Activated CD4-positive, alpha-beta T cell treated with anti-CD3 and anti-CD28 coated beads, Interleukin-2, amount 10 ng/mL, durations not matched to agents 24 days and 14 days (primary cell): ENCODE measurements at places on chromosomes 12 and 14. TPM values are rescaled to one million over a fixed set of nuclear protein-coding genes. Genes with fewer than 3 reads are reported as not detected.

DNA sequence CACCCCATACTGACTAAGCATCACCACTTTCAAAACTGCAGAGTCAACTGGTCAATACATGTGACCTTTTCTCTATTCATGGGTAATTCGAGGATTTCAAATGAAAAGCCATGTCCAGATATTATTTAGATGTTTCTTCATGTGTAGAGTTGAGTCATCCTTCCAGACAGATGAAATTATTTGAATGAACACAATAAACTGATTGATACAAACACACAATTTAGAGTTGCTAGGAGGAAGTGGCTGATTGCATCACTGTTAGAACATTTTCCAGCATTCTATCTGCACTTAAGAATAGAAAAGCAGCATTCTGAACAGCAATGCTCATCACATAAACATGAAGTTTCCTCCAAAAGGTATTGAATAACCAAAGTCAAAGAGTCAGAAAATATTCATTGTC lies 273.5 kb upstream of the SOX5 start:
- H3K27ac ChIP-seq = no peak overlapping the region
- no peaks in the 10 kb centered on the region for H3K36me3 ChIP-seq
- no peaks in the 10 kb centered on the region for H3K4me1 ChIP-seq
- H3K4me3 ChIP-seq = no peak overlapping the region

DNA sequence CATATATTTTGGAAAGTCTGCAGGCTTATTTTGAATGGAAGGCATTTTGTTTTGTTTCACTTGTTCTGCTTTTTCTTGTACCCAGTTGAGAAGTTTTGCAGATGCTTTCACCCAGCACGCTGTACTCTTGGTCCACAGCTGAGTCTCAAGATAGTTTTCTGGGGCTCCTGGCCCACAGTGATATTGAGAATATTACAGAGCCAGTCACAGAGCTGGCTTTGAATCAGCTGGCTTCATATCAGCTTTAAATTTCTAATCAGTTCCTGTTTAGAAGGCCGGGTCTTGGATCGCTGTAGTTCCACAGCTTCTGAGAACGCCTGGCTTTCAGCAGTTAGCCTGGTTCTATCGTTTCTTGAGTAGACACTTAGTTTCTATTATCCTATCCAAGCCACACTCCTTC lies 32.5 kb upstream of the PARP11 start:
- peak overlapping the region; percentile 0 for H3K27ac ChIP-seq
- H3K36me3 ChIP-seq = peaks cover 6% of the 10 kb centered on the region
- DNase-seq = no peak
- peaks cover 32% of the 10 kb centered on the region for H3K4me1 ChIP-seq
- H3K27me3 ChIP-seq = no peaks in the 10 kb centered on the region
- H3K4me3 ChIP-seq = peak overlapping the region; percentile 69

DNA sequence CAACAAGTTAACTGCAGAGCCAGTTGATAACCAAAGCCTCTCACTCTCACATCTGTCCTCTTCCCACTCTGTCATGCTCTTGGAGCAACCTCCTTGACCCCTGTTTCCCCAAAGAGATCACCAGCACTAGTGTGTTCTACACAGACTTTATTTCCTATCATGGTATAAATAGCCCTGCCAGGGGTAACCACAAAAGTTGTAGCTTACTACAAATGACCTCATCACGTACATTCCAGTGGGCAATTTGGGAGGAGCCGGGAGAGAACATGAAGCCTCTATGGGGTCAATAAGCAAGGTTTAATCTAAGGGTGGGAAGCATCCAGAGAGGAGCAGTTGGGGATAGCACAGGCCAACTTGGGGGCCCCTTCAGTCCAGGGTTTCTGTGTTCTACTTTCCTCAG lies 186.5 kb downstream of the KCNA5 start:
- DNase-seq = no peak
- no peak overlapping the region for H3K27ac ChIP-seq
- H3K4me1 ChIP-seq = no peaks in the 10 kb centered on the region
- no peaks in the 10 kb centered on the region for H3K36me3 ChIP-seq

GRCh38 chr12:19003987-19004619 lies 125.4 kb upstream of the PLEKHA5 start:
- H3K27me3 ChIP-seq = no peaks in the 10 kb centered on the region
- H3K4me1 ChIP-seq = no peaks in the 10 kb centered on the region
- no peaks in the 10 kb centered on the region for H3K36me3 ChIP-seq
- H3K4me3 ChIP-seq = no peak overlapping the region
- DNase-seq = no peak

DNA sequence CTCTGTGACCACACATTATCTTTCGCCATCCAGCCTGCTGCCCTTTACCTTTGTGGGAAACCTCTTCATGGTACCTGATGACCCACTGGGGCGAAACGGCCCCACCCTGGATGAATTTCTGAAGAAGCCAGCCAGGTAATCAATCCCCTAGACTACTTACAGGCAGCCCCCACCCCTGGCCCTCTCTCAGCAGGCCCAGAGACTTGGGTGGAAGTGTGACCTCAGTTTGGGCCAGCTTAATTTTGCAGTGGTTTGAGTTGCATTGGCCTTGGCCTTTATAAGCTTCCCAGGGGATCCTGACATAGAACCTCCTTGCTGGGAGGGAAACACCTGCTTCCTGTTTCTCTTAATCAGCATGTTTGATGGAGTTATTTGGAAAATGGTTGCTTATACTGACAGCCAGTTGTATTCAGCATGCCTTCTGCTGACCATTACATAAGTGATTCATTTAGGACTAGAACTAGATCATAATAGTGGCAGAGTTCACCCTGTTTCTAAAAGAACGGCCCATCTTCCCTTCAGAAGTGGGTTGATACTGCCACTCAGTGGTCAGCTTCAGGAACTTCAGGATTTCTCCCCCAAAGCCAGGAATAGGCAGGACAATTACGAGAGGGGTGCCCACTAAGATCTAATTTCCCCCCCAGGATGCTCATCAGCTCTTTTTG lies 6.1 kb downstream of the SDR39U1 start:
- H3K4me1 ChIP-seq = peaks cover 62% of the 10 kb centered on the region
- peak; percentile 83 for DNase-seq

DNA sequence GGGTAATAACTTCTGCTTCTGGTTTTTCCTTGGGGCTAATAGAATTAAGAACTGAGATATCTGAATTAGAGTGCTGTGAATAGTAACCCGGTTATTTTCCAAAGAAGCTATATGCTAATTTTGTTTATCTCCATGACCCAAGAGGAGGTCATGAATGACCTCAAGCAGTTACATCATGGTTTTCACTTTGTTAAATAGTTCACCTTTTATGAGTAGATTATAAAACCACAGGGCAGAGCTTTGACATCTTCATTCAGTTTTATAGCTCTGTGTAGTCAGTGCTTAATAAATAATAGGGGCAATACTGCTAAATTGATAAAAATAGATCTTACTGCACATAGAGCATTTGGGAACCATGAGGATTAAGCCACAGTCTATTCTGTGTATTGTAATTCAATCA lies 462.2 kb downstream of the LRIG3 start:
- H3K27ac ChIP-seq = no peak overlapping the region
- H3K36me3 ChIP-seq = no peaks in the 10 kb centered on the region
- DNase-seq = no peak
- H3K27me3 ChIP-seq = no peaks in the 10 kb centered on the region
- no peak overlapping the region for H3K4me3 ChIP-seq

DNA sequence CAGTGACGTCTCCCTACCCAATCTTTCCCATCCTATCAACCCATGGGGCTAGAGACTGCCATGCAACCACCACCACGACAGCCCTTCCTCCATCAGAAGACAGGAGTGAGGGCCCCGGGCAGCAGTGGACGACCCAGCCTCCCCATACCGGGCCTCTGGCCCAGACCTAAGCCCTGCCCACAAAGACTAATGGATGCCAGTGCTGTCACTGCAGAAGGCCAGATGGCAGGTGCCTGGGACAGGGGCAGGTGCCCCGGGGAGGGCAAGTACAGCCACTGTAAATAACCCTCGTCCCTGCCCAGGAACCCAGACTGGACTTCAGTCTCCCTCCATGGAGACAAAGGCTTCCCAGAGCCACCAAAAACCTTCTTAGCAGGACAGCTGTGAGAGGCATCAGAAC lies 20.3 kb upstream of the HSPB8 start:
- peaks cover 2% of the 10 kb centered on the region for H3K4me1 ChIP-seq
- no peak overlapping the region for H3K27ac ChIP-seq
- DNase-seq = no peak
- H3K36me3 ChIP-seq = no peaks in the 10 kb centered on the region
- no peak overlapping the region for H3K4me3 ChIP-seq
- peaks cover 2% of the 10 kb centered on the region for H3K27me3 ChIP-seq

- no peak overlapping the region for H3K4me3 ChIP-seq
- H3K36me3 ChIP-seq = no peaks in the 10 kb centered on the region
- H3K27ac ChIP-seq = no peak overlapping the region
- H3K27me3 ChIP-seq = peaks cover 22% of the 10 kb centered on the region
- DNase-seq = no peak
- H3K4me1 ChIP-seq = no peaks in the 10 kb centered on the region
Measured at GRCh38 chr14:50688875-50689274, 20.8 kb upstream of the SAV1 start.

GPR135 gene
- total RNA-seq = 1.8 and 2.0 TPM in 2 replicates

LRRIQ1 gene
- total RNA-seq = not detected in 2 replicates
